Stimulated activated CD8-positive, alpha-beta memory T cell treated with anti-CD3 and anti-CD28 coated beads, Interleukin-15, amount 100 ng/mL, for 48 hours (primary cell): ENCODE measurements at places on chromosomes 5 and 9.
A peak's percentile ranks its signal among the peaks of the same experiment; 100 is the strongest.

GRCh38 chr9:25990376-25990775 lies 312.1 kb upstream of the TUSC1 start:
- DNase-seq, result no peak

DNA sequence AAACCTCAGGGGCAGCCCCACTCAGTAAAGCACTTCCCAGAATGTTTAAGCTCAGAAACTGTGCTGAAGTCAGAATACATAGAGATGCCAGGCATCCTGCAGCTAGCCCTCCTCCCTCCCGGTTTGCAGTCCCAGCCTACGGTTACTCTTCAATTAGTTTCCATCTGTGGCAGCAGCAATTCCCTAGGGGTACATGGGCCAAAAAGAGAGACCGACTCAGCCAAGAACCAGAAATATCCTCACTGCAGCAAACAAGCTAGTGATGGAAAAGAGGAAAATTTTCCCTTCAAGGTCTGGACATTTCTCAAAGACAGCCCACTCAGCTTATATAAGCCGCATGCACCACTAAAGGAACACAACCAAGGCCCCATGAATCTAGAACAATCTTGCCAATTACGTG lies 89.1 kb upstream of the PPP2R2B start:
- DNase-seq, result no peak

- no peak for DNase-seq
These were observed 111.3 kb downstream of the SSBP2 start for GRCh38 chr5:81639556-81639955.

DNA sequence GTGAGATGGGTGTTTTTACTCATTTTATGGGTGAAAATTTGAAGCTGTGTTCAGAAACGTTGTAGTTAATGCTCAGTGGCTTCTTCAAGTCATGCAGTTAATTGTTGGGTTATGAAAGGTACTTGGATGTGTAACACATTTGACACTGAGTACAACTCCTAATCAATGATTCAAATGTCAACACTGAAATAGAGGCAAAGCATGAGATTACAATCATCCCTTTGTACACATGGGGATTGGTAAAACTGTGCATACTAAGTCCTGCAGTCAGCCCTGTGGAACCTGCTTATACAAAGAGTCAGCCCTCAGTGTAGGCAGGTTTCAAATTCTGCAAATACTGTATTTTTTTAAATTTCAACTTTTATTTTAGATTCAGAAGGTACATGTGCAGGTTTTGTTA lies 3.3 kb downstream of the ABLIM3 start:
- no peak for DNase-seq

DNA sequence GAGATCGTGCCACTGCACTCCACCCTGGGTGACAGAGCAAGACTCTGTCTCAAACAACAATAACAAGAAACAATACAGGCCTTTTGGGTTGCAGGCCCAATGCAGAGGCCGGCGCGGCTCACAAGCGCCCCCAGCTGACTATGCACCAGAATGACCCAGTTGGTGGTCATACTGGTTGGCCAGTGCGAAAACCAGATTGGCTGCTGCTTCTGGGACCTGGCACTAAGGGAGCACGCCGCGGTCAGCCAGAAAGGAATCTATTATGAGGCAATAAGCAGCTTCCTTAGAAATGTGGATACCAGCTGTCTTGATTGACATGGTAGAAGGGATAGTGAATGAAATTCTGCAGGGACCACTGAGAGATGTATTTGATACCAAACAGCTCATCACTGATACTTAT lies 35.0 kb downstream of the RANBP17 start:
- no peak for DNase-seq

GRCh38 chr5:143841446-143841845 lies 29.5 kb downstream of the HMHB1 start:
- no peak for DNase-seq

GRCh38 chr5:57844410-57844809 lies 361.8 kb upstream of the ACTBL2 start:
- no peak for DNase-seq

DNA sequence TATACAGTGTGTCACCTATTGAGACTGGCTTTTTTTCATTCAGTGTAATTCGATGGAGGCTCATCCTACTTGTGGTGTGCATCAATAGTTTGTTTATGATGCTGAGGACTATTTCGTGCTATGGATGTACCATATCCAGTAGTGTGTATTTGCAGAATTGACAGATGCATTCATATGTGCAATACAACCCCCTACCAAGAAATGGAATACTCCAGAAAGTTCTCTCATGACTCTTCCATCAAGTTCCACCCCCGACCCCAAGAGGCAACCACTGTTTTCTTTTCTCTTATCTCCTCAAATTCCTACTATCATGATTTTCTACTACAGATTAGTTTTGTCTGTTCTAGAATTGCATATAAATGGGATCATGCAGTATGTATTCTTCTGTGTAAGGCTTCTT lies 21.9 kb downstream of the FBXO10 start:
- DNase-seq, result no peak

DNA sequence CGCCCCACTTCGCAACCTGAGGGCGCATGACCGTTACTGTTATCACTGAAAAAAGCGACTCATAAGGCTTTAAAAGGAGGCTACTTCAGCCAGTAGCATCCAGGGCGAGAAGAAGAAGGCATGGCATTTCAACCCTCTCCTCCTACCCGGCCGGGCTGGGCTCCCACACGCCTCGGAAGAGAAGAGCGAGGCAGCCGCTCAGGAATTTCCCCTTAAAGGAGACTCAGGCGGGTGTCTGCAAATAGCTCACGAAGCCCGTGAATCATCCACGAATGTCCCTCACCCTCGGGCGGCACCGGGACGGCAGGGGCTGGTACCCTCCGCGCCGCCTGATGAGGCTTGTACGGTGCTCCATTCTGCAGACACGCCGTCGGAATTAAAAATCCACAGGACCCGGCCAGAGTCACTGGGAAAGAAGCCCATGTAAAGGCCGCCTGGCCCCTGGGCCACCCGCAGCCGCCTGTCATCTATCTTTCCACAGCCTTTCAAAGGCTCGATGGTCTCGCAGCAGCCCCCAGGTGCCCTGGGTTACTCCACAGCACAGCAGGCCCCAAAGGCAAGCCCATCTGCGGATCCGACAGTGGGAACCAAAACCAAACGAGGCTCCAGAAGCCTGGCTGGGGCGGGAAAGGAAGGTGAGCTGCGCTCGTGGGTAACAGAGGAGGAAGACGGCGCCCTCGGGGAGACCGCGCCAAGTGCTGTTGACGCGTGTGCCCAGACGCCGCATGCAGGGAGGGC lies 11.8 kb downstream of the SLC12A7 start:
- DNase-seq, result no peak

- DNase-seq, result peak; percentile 58
These were observed 30.0 kb downstream of the LCP2 start for GRCh38 chr5:170267431-170268152.

- no peak for DNase-seq
These were observed 458.2 kb downstream of the TMEM232 start for GRCh38 chr5:110268283-110268682.

DNA sequence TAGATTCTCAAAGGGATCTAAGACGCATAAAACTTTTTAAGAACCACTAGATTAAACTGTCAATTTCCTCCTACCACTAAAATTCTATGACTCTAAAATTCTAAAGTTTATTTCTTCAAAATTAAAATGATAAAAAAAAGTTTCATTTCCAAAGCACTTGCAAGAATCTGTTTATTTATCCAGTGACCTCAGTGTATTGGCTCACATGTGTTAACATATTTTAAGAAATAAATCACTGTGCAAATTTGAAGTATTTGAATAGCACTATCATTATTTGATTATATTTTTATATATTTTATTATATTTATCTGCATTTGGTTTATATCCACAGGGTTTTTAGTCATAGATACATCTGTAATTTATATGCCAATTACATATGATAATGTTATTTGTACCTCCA lies 62.2 kb upstream of the SLC12A2 start:
- no peak for DNase-seq

- DNase-seq, result no peak
These were observed 17.8 kb downstream of the RAB14 start for GRCh38 chr9:121183666-121184423.

- DNase-seq, result no peak
These were observed 80.7 kb downstream of the NRG2 start for GRCh38 chr5:139962445-139962844.

DNA sequence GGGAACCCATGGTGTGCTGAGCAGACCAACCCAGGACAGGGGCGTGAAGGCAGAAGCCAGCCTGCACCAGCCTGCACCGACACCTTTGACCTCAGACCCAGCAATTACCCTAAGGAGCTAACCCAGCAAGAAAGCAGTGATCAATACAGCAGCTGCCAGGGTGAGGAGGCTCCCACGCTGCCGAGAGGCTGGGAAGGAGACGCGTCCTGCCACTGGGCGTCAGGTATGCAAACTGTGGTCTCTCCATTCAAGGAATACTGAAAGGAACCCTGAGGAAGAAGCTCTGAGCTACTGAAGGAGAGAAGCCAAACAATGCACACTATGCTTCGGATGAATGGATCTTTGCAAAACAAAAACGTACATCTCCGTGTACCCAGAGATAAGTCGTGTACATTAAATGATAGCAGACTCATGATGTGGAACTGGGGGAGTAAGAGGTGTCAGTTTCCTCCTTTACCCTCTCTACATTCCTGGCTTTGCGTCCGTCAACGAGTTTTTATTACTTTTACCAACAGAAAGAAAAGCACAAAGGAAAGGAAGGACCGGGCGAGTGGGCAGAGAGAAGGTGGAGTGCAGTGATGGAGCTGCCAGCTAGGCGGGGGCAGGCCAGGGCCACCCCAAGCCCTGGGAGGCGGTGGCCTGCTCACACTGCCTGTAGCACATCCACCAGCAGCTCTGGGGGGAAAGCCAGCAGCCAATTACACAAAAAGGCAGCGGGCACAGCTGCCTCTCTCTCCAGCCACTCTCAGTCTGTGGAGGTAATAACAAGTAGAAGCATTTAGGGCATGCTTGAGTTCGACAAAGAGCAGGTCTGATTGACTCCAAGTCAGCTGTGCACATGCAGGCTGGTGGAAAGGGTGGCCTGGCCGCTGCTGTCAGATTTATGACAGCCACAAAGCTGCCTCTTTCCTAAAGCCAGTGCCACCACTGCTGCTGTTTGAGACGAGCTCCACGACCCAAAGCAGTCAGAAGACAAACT lies 29.3 kb downstream of the RASGEF1C start:
- no peak for DNase-seq

DNA sequence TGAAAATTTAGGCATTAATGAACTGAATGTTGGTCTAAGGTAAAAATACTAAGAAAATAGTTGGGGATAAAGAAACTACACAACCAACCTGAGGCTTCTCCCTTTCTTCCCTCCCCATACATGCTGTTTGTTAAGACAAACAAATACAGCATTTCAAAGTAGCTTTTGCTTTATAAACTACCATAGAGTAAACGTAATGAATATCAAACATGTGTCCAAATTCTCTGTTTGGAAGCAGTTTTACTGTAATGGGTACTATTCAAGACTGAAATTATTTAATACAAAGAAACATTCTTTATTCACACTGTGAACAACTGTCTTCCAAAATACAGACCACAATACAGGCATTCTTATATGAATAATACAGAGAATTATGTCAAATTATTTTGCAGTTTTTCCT lies 52.0 kb downstream of the SLC44A1 start:
- DNase-seq, result no peak

GRCh38 chr5:142384014-142384413 lies 59.2 kb upstream of the SPRY4 start:
- no peak for DNase-seq

- DNase-seq, result no peak
These were observed 160.8 kb downstream of the DAB2IP start for GRCh38 chr9:121812159-121812735.

- no peak for DNase-seq
These were observed 211.4 kb upstream of the FTMT start for GRCh38 chr5:121640298-121640697.

GRCh38 chr5:149079883-149080282 lies 17.0 kb upstream of the SH3TC2 start:
- DNase-seq, result no peak

DNA sequence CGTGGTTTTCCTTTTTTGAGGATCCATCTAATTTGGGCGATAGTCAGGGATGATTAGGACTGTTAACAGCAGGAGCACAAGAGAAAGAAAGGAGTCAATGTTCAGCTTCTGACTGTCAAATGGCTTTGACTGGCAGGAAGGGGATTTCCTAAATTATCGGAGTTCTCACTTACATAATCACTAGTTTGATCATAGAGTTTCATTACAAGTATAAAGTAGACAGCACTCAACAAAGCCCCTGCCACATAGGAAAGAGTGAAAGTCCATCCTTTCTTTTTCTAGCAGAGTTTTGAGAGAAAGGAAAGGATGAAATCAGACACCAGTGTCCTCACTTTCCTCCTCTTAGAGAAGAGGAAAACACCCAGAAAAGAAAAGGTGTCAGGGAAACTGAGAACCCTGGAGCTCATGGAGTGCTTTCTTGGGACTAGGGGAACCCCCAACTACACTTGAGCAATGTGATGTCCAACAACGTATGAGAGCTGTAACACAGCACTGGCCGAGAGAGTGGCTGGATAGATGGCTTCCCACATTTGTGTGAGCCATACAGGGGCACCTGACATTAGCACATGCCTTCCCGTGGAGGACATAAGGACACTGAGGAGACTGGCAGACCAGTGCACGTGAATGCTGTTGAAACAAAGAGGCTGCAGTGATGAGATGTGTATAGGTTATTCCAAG lies 26.0 kb upstream of the LPAR1 start:
- DNase-seq, result no peak

DNA sequence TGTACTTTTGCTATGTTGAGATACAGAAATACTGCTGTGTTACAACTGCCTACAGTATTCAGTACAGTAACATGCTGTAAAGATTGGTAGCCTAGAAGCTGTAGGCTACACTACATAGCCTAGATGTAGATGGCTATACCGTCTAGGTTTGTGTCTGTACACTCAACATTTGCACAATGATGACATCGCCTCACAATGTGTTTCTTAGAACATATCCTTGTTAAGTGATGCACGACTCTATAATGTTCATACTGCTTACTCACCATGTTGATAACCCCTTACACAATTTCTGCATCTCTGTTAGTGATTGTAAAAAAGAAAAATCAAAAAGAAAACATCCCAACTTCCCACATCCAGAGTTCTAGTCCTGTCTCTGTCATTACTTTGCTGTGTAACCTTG lies 450.0 kb downstream of the CCDC171 start:
- no peak for DNase-seq

DNA sequence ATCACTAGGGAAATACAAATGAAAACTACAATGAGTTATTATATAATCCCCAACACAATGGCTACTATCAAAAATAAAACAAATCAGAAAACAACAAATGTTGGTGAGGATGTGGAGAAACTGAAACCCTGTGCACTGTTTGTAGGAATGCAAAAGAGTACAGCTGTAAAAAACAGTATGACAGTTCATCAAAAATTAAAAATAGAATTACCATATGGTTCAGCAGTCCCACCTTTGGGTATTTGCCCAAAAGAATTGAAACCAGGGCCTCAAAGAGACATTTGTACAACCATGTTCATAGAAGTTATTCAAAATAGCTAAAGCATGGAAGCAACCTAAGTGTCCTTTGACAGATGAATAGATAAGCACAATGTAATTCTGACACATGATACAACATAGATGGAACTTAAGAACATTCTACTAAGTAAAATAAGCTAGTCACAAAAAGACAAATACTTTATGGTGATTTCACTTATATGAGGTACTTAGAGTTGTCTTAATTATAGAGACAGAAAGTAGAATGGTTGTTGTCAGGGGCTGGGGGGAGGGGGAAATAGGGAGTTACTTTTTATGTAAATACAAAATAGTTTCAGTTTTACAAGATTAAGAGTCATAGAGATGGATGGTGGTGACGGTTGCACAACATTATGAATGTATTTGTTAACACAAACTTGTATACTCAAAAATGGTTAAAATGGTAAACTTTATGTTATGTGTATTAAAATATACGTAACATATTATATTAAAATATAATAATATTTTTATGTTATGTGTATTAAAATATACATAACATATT lies 102.8 kb downstream of the KCTD16 start:
- DNase-seq, result no peak

- DNase-seq, result no peak
These were observed 576 bp downstream of the MAP1B start for GRCh38 chr5:72107901-72108201.
